ENCODE measurements at places on chromosomes 2 and 18.

DNA sequence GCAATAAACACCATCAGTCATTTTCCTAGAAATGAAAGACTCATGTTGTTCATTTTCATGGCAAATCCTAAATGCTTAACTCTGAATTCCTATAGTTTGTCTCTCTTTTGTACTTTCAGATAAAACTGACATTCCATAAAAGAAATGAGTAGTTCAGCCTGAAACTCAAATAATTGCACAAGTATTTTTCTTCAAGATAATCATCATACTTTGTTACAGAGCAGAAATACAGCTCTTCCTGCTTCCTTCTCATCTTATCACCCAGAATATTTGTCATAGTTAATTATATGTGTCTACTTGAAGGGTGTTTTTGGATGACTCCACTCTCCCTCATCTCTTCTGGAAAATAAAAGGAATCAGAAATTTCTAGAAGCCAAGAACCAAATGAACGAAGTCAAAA lies 141.1 kb downstream of the HNMT start:
- no peak for DNase-seq

- DNase-seq = no peak
Observed at GRCh38 chr2:28665041-28665704, 86.5 kb upstream of the PPP1CB start.

- no peak for DNase-seq
Observed at GRCh38 chr2:55805686-55806085, 112.0 kb upstream of the PNPT1 start.

GRCh38 chr2:108630567-108631405 lies 88.5 kb upstream of the RANBP2 start:
- DNase-seq = no peak

DNA sequence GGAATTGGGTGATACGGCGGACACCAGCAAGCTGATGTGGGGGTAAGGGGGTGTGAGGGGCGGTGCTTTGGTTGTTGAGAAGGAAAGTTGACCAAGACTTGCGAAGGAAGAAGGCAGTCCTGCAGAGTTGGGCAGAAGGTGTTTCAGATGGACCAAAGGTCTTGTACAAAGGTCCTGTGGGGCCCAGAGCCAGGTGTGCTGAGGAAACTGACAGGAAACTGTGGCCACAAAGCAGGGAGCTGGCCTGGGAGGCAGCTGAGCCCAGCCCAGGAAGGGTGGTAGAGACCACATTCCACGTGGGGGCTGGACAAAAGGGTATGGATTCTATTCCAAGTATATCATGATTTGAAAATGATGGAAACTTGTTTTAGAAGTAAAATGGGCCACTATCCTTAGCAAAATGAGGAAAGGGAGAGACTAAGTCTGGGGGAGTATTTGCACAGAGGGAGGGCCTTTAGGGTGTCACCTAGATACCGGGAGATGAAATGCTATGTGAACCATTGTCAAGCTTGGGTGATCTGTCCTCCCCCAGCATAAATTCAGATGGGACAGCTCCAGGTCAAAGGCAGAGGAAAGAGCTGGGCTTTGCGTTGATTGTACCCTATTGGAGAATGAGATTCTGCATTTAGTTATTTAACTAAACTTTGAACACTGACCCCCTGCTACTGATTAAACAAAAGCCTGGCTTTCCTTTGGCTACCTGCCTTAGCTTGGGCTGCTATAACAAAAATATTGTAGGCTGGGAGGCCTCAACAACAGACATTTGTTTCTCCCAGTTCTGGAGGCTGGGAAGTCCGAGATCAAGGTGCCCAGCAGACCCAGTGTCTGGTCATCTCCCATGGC lies 4.3 kb upstream of the EDAR start:
- no peak for DNase-seq

Data from CD14-positive monocyte (primary cell).